Midbrain (tissue), 1 donor: ENCODE measurements at places on chromosomes 12 and 14.

DNA sequence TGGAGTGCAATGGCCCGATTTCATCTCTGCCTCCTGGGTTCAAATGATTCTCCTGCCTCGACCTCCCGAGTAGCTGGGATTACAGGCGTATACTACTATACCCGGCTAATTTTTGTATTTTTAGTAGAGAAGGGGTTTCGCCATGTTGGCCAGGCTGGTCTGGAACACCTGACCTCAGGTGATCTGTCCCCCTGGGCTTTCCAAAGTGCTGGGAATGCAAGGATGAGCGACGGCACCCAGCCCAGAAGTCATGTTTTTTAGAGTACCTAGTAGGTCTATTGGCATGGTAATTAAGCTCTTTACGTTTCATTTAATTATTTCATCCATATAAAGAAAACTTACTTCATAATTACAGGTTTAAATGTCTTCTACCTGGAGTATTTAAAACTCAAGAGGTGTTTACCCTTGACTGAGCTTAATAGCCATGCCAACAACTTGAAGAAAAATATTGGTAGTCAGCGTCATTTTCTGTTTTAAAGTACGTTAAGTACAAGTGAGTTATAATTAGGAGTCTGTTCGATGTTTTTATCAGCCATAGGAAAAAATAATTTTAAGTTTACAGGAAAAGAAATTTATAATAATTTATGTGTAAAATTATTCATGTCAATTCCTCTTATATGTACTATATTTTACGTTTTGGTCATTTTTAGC is 4.0 kb downstream of the TMPO start:
- no peak for DNase-seq

DNA sequence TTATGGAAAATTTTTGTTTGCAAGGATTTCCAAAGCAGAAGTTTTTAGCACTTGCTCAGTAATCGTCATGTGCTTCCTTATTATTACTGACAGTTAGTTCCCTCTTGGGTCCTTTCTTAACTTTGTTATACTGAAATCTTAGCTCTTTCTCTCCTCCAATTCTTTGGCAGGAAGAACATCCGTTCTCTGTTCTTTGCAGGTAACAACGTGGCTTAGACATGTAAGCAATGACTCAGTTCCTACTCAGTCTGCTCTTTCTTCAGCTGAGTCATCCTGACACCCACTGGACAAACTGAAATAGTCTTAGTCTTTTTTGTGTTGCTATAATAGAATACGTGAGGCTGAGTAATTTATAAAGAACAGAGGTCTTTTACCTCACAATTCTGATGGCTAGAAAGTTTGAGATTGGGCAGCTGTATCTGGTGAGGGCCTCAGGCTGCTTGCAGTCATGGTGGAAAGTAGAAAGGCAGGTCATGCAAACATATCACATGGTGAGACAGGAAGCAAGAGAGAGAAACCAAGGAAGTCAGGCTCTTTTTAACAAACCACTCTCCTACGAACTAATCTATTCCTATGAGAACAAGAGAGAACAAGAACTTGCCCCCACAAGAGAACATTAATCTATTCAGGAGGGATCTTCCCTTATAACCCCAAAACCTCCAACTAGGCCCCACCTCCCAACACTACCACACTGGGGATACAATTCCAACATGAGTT is 49.2 kb downstream of the TESPA1 start:
- no peak for DNase-seq

- DNase-seq, result peak; percentile 61
Observed at GRCh38 chr14:63276492-63277342, 42.0 kb downstream of the GPHB5 start.

DNA sequence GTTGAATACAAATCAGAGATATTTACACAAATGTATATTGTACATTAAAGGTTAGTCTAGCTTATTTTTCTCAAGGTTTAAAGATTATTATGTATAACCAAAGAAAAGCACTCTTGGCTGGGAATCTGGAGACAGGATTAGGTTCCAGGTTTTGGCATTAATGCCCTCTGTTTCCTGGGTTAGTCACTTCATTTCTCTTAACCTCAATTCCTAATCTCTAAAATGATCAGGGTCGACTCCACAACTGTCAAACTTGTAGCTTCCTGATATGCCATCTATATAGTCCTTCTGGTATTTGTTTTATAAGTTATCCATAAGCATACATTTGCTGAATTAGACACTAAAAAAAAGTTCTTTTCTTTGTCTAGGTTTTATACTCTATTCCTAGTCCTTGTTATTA is 2.6 kb downstream of the ITPR2 start:
- DNase-seq, result no peak

GRCh38 chr12:47023953-47024352 is 55.5 kb upstream of the PCED1B start:
- no peak for DNase-seq

DNA sequence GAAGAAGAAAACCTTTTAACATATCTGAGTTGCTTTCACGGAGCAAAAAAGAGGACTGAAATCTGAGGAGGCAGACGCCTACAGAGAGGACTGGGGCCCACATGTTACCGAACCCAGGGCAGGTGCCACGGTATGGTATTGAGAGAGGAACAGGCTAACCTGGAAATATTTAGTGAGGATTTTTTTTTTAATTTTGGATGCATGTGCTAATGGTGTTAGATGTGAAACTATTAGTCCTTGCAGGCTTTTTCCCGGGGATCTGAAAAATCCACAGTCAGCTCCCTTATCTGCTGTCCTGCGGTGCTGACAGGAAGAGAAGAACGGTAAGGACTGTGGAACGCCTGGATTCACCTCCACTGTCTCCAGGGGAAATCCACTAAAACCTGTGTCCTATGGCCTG is 819.7 kb downstream of the TMEM121 start:
- DNase-seq, result no peak

DNA sequence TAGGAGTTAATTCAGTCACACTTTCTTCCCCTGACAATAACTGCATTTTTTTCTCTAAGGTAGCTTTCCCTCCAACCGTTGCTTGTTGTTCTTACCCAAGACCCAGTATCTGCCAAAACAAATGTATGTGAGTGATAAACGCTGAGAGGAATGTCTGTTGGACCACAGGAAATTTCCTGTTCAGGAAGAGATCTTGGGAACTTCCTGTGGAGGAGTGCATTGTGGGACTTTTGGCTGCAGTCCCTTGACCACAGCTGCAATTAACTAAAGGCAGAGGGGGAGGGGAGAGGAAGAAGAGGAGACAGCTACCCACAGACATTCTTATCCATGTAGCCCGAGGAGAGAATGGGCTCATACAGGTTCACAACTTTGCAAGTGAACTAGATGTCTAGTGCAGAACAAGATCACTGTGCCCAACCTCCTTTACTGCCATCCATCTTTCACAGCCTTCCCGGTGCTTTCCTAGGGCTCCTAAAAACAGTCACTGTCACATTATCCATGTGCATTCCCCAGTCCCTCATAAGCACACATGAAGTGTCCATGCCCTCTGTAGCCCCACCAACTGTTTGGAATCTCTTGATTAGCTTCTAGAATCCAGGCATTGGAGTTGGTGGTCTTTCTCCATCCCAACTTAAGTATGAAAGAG is 149.5 kb downstream of the ETV6 start:
- DNase-seq, result no peak

DNA sequence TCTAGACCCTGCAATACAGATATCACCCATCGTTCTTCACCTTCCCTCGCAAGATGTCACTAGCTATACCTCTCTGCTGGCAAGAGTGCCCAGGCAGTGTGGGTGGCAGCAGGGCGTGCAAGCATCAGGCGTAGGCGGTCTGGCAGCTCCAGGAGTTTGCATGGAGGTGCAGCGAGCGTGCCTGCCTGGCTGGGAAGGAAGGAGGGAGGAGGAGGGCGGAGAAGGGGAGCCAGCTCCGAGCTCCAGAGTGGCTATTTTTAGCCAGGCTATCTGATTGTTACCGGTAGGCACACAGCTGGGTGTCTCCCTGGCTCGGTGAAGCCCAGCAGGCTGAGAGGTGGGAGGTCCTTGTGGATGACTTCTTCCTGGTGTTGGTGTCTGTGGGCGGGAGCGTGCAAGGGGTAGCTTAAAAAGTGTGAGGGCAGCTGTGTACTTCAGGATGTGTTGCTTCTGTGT is 6.2 kb downstream of the FOXJ2 start:
- DNase-seq, result no peak

GRCh38 chr14:100712490-100712889 is 14.2 kb upstream of the DLK1 start:
- DNase-seq, result no peak

GRCh38 chr14:23094666-23095195 is at the start of gene ACIN1:
Gene ACIN1 (minus strand): TSS chr14:23095136. CDS start chr14:23095112, 24 bp downstream.
- no peak for DNase-seq

GRCh38 chr12:122979001-122979907 is 1.2 kb upstream of the ARL6IP4 start:
- DNase-seq, result no peak

GRCh38 chr14:106850913-106851825 is 1324.8 kb downstream of the TMEM121 start:
- no peak for DNase-seq

DNA sequence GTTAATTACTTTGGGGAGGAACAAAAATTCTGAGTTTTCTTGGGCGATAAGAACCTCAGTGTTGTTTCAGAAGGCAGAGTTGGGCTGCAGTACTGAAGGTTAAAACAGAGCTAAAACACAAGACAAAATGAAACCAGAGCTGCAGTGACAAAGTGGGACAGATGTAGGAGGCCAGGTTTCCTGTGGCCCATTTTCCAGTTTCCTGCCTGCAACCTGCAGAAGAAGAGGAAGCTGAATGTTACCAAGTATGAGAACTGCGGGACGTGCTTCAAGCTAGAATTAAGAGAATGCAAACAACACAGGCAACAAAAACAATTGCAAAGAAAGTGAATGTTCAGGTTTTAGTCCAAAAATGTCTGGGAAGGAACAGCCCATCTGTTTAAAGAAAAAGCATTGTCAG is 17.8 kb downstream of the ELK3 start:
- no peak for DNase-seq

DNA sequence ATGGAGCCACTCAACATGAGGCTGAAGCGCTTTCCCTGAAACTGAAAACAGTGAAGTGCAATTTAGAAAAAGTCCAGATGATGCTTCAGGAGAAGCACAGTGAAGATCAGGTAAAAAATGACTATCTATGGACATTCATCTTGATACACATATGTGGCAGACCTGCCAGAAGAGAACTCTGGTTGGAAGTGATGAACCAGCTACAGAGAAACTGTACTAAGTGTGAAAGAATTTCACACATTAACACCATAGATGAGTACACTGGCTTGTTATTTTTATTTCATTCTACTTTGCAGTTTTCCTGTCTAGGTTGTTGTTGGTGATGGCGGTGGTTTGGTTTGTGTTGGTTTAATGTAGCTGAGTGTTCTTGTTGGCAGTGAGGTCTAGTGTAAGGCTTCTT is 174.7 kb downstream of the ESR2 start:
- DNase-seq, result no peak

DNA sequence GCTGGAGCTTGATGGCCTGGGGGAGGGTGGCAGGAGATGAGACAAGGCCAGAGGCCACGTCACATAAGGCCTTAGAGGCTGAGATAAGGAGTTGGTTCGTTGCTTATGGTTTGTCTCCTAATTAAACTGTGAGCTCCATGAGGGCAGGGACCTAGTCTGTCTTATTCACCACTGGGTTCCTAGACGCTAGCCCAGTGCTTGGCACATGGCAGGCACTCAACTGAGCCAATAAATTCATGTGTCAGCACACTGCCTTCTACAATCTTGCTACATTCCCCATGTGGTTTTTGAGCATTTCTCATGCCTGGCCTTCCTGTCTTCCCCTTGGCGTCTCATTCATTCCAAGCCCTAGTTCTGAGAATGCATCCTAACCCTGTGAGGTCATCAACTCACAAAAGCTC is 92.5 kb upstream of the MED13L start:
- no peak for DNase-seq

DNA sequence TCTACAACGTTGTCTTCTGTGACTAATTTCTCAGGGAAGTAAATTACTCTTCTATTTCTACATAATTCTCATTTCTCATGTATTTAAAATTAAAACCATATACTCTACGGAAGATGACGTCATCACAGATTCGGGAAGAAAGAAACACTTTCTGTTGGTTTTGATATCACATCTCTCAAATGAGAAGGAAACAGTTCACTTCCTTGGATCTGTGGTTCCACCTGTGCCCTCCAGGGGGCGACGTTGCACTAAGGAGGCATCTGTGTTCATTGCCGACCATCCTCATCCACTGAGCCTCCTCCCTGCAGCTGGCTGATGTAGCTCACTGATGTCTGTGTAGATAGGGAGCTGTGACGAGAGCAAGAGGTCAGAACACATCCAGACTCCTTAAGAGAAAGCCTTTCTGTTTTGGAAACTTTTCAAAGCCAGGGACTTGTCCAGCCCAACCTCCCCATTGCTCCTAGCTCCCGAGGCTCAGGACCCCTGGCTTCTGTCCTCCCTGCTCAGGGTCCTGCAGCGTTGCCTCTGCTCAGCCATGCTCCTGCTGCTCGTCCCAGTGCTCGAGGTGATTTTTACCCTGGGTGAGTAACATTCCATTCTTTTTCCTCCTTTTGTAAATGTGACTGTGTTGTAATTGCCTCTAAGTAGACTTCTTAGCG is 172.7 kb upstream of the OR4E1 start:
- DNase-seq, result peak; percentile 15

DNA sequence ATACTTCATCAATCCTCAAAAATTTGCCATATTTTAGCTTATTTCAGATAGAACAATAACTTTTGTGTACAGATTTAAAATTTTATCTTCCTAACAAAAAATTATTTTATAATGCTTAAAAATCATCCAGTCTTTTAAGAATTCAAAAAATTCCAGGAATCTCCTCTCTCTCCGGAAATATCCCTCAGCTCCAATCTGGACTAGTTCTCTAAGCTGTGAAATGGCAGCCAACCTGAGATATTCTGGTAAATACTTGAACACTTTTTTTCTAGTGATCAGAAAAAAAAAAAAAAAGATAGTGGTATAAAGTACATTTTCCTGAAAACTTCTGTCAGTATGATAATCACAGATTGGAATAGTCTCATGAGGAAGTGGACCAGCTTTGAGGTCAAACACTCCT is 57.6 kb downstream of the SSPN start:
- DNase-seq, result no peak

DNA sequence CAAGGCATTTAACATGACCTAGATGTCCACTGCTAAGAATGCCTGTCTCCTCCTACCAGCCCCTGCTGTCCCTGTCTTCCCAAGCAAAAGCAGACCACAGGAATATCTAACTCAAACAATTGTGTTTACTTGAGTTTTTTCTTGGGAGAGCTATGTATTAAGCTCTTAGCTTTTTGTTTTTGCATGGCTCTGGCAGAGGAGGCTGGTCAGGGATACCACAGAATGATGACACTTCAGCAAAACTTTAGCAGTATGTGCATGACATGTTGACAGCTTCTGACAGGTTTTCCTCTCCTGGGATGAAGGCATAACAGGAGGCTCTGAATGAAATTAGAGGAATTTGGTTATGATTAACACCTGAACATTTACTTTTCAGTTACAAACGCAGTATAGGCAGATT is 6.9 kb downstream of the TMBIM6 start:
- no peak for DNase-seq

DNA sequence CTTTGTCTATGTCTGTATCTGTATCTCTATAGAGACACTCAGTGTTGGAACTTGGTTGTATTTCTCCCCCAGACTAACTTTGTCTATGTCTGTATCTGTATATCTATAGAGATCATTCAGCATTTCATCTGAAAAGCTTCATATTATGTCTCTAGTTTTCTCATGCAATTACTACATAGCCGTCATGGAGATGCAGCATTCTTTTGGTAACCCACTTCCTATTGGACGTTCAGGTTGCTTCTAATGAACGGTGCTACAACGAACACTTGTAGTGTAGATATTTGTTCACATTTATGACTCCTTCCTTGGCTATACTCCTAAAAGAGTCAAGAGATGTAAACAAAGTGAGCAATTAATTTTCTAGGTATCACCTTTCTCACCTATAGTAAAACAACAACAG is 81.5 kb upstream of the KCNA1 start:
- DNase-seq, result no peak

- DNase-seq, result no peak
Observed at GRCh38 chr12:45890276-45890675, 100.1 kb downstream of the SCAF11 start.
